ENCODE measurements at places on chromosomes 2 and 18.

DNA sequence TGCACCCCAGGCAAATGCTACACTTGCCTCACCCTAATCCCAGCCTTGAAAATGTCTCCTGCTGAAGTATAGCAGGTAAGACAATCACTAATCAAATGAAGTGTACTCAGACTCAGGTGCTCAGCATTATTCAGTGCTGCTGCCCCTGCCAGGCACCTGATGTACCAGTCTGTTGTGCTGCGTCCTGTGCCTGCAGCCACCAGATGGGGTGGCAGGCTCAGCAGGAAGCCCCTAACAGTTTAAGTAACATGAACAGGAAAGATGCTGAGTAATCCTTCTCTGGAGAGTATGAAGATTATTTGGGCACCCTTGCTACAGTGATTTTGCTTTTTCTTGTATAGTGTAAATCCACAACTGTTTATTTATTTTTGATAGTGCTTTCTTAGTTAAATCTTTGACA, 69.1 kb downstream of the TACR1 start:
- no peak for DNase-seq

DNA sequence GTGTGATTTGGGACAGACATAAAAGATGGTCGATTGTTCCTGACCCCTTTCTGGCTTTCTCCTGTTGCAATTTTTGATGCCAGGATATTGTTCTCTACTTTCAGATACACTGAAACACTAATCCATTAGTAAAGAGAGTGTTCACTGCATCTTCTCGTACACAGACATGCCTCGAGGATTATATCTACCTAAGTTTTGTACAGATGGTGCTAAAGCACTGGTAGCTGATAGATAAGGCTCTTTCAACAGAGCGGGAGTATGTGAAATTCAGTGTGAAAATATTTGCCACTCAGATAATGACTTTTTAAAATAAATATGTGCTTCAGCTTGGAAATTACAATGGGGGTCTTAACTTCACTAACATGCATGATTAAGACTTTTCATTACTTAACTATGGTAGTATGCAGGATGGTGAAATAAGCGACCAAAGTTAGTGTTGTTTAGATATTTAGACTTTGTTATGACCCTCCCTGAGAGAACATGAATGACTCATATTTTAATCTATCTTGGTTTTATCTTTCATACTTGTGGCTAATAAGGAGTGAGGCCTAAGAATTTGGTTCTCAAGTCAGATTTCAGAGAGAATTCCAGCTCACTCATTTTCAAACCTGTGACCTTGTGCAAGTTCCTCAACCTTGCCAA, 474.9 kb downstream of the NRXN1 start:
- no peak for DNase-seq

GRCh38 chr2:216215658-216216390, 106.7 kb downstream of the XRCC5 start:
- DNase-seq, result no peak

DNA sequence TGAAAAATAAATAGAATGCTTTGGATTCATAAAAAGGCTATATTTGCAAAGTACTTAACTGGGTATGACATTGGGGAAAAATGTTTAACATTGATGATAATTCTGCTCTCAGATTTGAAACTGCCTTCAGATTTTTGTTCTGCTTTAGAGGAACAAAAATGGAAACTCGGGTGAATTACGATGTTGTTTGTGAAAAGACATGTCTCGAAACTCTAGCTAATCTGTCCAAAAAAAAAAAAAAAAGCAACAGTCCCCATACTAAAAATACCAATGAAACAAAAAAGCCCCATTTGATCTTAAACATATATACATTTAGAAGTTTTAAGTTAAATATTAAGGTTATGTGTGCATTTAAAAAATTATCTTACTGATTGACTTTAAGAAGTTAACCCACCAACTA, 3.0 kb downstream of the ZDBF2 start:
- DNase-seq, result no peak

GRCh38 chr18:79928563-79928960, 22.9 kb downstream of the SLC66A2 start:
- no peak for DNase-seq

DNA sequence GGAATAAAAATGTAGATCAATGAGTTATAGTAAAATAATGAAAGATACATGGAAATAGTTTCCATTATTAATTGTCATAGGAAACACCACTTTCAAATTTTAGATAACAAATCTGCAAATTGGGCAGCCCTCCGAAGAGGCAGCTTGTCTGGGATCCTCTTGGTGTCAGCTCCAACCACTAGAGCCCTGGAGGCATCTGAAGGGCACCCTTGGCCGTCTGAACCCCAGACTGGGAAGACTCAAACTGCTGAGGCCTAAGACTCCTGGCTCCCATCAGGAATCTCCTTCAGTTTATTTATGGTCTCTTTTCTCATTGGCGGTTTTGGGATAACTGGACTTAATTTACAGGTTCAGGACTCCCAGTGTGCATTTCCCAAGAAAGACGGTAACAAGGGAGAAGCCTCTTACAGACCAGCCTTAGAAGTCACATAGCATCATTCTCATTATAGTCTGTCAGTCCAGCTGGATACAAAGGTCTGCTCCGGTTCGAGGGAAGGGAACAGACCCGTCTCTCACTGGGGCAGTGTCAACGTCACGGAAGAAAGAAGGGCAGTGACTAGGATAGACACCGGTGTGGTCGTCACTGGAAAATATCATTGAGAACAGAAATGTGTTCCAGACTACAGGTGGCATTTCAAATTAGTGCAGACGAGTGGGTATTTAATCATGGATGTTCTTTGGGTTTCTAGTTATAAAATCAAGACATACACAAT, 390.7 kb upstream of the NETO1 start:
- DNase-seq, result no peak

DNA sequence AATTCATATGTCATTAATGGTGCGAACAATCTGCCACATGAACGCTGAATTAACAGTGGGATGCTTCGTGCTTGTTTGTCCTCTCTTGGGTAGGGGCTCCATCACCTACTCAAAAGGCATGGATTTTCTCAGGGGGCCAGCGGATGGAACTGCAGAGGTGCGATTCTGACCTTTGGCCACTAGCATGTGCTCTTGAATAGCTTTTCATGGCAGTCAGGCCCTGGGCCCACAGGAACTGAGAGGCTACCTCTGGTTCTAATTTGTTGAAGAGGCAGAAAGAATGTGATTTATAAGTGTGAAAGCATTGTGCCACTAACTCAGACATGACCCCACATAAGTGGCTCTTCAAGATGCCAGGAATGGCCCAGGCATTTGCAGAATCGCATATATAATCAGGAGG, 283.2 kb downstream of the INSIG2 start:
- DNase-seq, result no peak

GRCh38 chr2:141641462-141641861, 489.4 kb downstream of the LRP1B start:
- no peak for DNase-seq

- DNase-seq, result no peak
Observed at GRCh38 chr2:75500633-75501032, 60.1 kb downstream of the EVA1A start.

DNA sequence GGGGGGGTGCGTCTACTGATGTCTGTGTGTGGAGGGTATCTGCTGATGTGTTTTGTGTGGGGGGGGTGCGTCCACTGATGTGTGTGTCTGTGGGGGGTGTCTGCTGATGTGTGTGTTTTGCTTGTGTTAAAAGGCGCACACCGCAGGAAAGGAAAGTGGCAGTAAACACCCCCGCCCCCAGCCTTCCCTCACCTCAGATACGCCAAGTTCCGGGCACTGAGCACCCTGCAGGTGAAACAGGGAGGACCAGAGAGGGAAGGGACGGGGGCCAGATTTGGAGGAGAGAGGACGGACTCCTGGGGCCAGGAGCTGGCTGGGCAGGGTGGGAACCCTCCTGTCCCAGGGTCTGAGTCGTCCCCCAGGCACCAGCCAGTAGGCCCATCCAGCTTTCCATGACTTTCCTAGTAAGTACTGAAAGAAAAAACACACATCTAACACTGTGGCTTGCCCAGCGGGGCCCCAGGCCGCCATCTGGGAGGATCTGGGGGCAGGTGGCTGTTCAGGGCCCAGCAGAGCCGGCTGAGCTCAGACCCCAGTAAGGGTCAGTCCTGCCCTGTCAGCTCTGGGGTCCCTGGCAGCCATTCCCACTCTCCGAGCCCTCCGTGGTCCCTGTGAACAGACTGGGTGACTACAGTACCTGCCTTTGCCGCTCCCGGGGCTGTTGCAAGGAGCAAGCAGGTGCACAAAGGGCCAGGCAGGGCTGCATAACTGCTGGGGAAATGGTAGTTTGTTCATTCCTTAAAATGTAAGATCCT, 126.9 kb downstream of the NFATC1 start:
- DNase-seq, result no peak

DNA sequence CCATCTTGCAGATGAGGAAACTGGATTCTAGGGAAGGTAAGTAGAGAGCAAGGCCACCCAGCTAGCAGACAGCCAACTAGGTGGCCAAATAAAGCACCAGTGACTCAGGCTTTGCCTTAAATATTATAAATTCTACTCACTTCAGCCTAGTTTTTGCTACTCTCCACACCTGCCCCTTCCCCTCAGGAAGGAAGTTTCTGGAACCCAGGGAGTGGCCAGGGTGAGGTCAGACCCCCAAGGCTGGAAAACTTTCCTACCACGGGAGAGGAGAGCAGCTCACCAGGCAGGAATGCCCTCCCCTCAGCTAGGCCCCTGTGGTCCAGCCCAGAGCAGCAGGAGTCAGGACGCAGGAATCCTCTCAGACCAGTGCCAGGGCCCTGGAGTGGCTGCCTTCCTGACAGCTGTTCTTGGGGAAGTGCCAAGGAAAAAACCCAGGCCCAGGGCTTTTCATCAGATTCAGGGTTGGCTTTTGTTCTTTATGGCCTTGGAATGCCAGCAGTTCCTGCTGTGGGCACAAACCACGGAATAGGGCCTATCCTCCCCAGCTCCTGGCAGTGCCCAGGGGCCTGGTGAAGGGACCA, 5.1 kb upstream of the PAX8 start:
- no peak for DNase-seq

DNA sequence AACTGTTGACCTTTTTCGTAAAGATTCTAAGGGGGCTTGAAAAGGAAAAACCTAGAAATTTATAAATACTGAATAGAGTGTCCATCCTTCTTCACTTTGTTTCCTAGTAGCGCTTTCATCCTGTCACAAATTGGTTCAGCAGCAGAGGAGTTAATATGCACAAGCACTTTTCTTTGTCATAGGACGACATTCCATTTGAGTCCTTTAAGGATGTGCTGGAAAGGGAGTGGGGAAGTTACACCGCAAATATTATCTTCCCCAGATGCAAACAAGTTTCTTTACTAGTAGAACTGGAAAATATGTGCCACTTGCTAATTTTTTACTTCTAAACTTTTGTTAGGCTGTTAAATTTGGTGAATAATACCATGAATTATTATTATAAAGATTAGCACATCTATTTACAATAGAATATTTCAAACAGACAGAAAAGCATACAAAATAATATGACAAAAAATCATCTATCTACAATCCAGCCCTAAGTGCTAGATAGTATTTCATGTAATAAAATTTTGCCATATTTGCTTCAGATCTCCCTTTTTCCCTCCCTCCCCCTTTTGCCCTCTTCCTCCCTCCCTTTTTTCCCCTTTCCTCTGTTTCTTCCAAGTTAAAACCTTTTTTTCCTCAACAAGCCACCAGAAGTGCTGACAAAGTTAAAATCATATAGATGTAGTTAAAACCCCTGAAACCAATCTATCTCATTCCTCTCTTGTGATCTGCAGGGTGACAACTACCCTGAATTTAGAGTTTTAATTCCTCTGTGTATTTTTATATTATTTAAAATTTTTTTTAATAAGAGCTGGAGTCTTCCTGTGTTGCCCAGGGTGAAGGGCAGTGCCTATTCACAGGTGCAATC, 50.5 kb upstream of the MAP4K3 start:
- no peak for DNase-seq

DNA sequence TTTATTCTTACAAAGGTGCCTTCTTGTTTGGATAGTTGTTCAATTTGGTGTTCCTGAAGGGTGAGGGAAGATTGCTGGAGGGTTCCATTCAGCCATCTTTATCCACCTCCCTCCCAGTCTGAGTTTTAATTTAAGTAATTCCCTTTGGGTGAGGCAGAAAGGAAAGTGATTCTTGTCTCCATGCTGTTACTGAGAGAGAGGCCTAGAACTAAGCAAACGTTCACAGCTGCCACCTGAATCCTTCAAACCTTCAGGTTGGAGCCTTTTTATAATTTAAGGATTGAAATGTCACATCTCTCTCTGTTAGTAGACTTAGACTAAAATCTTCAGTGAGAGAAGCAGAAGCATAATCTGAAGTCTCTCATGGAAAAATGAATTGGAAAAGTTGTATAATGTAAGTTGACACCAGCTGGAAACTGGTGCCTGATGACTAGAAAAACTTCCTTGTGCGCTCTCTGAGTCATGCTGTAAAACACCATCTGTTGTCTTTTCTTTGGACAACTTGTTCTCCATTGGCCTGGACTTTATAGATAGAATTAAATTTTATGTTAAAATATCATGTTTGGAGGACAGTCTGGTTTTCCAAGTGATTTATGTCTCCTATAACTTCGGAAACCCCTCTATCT, 14.6 kb downstream of the STRADB start:
- no peak for DNase-seq

DNA sequence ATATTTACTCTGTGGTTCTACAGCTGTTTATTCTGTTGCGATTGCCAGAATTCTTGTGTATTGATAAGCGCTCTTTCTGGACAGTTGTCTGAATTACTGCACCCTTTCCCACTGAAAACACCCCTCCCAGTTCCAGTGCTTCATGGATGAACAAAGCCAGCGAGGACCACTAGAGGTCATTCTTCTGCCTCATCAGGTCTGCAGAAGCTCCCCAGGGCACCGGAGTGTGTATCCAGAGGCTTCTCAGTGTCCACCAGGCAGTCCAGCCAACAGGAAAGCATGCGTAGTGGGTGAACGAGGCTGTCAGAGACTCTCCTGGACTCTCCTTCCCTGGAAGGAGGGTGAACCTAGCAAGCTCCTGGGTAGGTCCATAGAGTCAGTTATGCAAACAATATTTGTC, 40.6 kb upstream of the INHBB start:
- DNase-seq, result no peak

- DNase-seq, result no peak
Observed at GRCh38 chr2:153940511-153940910, 68.8 kb downstream of the GALNT13 start.

DNA sequence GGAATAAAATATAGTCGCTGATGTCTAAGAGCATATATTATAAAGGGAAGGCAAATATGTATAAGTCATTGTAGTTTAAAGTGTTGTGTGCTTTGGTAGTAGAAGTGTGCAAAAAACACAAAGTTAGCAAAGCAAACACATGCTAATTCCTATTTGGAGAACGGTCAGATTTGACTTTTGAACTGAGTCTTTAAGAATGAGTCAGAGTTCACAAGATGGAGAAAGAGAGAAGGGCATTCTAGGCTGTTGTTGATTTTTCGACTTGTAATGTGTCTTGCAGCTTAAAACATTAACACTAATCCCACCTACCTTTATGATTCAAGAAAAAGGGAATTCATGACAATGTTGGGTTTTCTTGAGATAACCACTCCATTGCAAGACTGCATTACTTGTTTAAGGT, 98.1 kb downstream of the CRIM1 start:
- no peak for DNase-seq

DNA sequence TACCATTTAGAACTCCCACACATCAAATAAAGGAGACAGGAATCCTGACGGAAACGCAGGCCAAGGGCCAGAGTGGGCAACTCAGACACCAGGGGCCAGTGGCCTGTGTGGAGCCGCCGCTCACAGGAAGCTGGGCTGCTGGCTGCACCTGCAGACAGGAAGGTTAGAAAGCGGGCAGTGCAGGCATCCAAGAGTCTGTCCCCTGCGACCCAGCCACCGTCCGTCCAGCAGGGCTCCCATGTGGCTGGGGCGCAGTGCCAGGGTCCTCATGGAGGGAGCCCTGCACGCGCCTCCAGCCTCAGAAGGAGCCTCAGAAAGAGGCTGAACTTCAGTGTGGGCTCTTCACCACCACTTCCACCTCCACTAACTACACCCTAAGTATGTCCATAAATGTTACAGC, 2.5 kb upstream of the ANO7 start:
- no peak for DNase-seq

- DNase-seq, result no peak
Observed at GRCh38 chr2:551621-552020, 125.6 kb downstream of the TMEM18 start.

Data from SK-N-MC (cell line).